Brain microvascular endothelial cell (primary cell): ENCODE measurements at places on chromosomes 12 and 14.
A peak's percentile ranks its signal among the peaks of the same experiment; 100 is the strongest.

GRCh38 chr12:87201598-87201997 lies 827.6 kb downstream of the C12orf50 start:
- no peak for DNase-seq

DNA sequence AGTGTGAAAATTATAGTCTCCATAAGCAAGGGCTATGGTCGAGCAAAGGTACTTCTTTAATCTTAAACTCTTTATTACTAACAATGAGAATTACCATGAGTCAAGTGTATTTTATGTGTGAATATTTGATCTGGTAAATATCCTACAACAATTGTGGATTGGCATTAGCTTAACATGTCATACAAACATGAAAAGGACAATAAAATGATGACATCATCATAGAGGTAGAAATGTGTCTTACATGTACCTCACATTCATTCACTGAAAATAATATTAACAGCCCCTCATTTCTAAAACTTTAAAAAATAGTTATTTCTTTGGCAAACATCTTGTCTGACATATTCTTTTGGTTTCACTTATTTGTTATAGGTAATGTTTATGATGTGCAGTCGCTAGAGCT lies 355.0 kb downstream of the NAV3 start:
- no peak for DNase-seq

DNA sequence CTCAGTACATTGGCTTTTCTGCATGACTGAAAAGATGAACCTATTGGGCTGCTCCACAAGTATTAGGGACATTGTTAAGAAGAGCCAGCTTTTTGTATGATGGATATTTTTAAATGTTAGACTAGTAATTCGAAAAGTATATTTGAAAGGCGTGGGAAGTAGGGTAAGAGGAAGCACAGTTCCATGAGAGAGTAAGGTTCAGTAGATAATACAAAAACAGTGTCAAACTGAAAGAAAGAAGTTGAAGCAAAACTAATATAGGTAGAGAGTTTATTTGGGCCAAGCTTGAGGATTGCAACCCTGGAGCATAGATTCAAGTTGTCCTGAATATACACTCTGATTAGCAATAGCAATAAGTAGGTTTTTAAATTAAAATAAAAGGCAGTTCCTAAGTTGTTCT lies 193.9 kb downstream of the RASSF9 start:
- no peak for DNase-seq

- DNase-seq = peak; percentile 11
Measured at GRCh38 chr14:47044841-47045240, 393.3 kb upstream of the RPL10L start.

DNA sequence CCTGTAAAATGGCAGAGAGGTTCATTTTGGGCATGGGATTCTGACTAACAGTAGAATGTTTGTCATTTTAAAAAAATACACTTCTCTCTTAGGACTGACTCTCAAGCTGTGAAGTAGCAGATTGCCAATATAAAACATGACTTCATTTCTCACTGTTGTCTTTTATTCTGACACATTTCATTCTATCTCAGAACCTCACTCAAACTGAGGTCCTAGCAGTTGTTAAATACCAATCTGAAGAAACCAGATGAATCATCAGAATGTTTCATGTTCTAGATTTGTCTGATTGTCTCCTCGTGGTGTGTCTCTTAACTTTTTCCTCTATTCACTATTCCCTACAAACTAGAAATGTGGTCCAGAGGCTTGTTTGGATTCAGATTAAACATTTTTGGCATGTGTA lies 276.5 kb upstream of the NPAS3 start:
- DNase-seq = peak; percentile 35

GRCh38 chr12:107320033-107320928 lies 226.9 kb upstream of the CRY1 start:
- peak; percentile 45 for DNase-seq

- DNase-seq = no peak
Measured at GRCh38 chr14:68216957-68217356, 397.4 kb downstream of the RAD51B start.

DNA sequence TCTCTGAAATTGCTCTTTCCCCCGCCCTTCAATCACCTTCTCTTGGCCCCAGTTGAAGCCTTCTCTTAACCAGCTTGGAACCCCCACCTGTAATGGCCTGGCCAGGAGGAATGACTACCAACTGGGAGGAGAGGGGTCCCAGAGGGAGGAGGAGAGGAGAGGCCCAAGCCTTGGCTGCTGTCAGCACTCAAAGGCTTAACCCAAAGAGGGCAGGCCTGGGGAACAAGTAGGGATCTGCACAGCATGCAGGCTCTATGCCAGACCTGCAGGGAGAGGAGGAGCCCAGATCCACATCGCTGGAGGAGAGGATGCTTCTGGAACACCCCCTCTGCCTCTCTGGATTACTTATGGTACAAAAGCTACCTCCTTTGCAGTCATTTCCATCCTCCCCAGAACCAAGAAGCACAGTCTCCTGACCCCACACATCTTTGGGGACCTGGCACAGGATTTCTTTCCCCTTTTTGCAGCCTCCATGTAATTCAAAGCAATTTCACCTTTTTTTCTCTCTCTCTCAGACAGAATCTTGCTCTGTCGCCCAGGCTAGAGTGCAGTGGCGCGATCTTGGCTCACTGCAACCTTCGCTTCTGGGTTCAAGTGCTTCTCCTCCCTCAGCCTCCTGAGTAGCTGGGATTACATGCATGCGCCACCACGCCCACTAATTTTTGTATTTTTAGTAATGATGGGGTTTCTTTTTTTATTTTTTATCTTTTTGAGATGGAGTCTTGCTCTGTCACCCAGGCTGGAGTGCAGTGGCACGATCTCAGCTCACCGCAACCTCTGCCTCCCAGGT lies 6.2 kb downstream of the RARG start:
- DNase-seq = no peak

DNA sequence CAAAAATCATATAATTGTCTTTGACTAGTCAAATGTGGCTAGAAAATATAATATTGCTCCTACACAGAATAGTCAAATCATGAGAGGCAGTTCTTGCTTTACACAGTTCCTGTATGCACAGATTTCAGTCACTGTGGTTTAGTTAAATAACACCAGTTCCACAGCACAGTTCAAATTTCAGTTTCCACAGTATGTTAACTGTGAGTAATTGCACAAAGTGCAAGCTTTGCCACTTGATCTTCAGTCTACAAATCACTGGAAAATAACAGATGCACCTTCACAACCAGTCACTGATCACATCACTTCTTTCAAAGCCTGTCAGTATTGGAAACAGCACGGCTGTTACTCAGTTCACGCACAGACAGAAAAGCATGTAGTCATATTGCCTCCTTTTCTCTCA lies 38.7 kb downstream of the KCNH5 start:
- DNase-seq = no peak

- DNase-seq = peak; percentile 85
Measured at GRCh38 chr12:84919271-84919670, 6.7 kb upstream of the SLC6A15 start.

DNA sequence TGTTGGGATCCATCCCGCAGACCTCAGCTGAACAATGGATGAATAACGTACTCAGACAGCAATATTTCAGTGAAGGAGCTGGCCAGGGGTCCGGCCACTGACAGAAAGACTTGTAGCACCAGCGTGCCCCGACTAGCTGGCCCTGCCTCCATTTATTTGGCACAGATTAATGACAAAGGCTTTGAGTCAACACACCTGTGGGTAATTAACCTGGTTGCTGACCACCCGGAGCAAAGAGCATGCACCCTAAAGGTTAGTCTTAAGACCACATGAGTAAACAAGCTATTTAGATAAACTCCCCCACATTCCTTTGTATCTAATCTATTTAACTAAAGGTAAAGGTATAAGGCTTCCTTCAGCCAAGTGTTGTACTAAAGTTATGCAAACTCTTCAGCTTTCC lies 868.6 kb downstream of the LRFN5 start:
- DNase-seq = no peak

GRCh38 chr14:98203421-98203820 lies 1068.6 kb downstream of the BCL11B start:
- DNase-seq = no peak
